Esophagus squamous epithelium (tissue), 5 donors: ENCODE measurements at places on chromosomes 16 and 17.

- DNase-seq, result no peak
These were observed 85.4 kb downstream of the IRF8 start for GRCh38 chr16:85984231-85984880.

GRCh38 chr17:27452828-27453227, 3.4 kb upstream of the KSR1 start:
- no peak for DNase-seq

DNA sequence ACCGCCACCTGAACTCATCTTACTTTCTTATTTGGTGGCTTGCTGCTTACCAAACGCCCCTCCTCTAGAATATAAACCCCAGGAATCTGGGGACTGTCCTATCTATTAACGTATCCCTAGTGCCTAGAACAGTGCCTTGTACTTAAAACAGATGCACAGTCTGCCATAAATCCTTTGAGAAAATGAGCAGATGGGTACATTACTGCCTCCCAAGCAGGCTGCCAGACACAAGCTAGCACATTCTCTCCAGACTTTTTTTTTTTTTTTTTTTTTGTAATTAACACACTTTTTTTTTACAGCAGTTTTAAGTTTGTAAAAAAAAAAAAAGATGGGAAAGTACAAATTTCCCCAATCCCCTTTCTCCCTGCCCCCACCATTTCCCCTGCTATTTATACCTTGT, 57.3 kb upstream of the RPL38 start:
- DNase-seq, result no peak

DNA sequence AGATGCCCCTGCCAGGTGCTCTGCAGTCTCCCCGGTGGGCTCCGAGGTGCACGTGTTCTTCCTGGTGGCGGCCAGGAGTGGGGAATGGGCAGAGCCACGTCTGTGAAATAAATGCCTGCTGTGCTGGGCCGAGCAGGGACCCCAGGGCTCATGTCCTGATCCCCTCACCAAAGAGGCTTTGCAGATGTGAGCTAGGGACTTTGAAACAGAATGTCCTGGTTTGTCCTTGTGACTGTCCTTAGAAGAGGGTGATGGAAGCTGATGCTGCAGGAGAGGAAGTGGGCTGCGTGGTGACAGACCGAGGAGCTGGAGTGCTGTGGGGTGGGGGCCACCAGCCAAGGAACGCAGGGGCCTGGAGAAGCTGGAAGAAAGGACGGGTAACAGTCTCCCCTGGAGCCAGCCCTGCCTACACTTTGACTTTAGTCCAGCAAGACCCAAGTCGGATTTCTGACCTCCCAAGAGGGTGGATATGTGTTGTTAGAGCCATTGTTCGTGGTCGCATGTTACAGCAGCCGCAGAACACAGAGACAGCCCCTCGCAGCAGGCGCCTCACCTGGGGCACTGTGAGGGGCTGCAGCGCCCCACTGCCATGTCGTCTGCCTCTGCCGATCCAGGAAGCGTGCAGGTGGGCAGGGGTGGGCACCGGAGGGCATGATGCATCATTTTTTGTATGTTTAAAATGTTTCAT, 217.9 kb upstream of the CIBAR2 start:
- DNase-seq, result no peak

- no peak for DNase-seq
These were observed 24.0 kb downstream of the IL21R start for GRCh38 chr16:27425961-27426360.

DNA sequence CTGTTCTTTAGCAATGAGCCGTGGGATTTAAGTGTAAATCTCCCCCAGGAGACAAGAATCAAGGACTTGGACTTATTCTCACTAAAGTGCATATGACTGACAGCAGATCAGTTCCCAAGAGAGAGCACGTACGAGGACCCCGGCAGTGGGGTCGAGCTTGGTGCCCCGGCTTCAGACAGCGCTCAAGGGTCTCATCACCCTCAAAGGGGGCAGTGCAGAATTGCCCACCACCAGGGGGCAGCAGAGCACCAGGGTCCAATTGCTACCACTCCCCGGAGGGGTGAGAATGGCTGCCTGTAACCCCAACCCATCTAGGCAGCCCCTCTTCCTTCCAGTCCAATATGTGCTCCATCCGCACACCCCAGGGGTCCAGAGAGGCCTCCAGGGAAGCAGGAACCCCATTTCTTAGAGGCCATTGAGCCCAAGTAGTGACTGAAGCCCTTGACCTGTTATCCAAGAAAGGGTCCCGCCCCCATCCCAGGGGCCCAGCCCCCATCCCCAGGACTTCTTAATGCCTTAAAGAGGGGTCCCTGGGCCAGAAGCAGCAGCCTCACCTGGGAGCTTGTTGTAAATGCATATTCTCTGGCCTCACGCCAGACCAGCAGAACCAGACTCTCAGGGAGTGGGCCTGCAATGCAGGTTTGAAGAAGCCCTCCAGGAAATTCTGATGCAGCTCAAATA, 86.1 kb downstream of the ZDHHC7 start:
- DNase-seq, result no peak

DNA sequence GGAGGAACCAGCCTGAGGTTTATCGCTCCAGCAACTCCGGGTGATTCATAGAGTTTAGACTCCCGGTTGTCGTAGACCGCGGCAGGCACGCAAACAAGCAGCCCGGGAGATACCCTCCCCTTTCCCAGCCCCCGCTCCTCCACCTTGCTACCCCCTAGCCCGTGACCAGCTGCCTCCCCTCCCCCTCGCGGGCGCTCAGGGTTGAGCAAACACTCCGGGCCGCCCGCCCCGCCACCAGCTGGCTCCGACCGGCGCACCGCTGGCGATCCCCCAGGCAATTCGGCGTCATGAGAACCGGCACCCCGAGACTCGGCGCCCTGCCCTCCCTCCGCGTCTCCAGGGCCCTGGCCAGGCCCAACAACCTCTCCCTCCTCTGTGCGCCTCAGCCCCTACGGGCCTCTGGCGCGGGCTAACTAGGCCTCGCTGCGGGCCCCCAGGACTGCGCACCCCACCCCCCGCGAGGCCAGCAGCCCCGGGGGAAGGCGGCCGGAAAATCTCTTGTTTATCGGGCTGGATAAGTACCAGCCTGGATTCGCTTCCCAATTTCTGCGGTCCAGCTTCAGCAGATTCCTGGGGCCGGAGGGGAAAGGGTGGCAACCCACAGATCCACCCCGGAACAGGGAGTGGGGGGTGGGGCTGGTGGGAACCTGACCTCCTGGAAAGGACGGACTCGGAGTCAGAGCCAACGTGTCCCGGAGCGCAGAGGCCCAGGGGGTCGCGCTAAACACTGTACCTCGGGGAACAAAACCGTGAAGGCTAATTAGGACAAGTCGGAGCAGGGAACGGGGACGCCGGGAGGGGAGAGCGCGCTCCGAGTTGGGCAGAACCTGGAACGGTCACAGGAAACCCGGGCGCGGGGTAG, 951 bp upstream of the GPRC5C start:
- DNase-seq, result no peak

GRCh38 chr16:77541165-77541564, 106.3 kb upstream of the ADAMTS18 start:
- no peak for DNase-seq
